CMK (cell line): ENCODE measurements at places on chromosomes 6 and 20.

DNA sequence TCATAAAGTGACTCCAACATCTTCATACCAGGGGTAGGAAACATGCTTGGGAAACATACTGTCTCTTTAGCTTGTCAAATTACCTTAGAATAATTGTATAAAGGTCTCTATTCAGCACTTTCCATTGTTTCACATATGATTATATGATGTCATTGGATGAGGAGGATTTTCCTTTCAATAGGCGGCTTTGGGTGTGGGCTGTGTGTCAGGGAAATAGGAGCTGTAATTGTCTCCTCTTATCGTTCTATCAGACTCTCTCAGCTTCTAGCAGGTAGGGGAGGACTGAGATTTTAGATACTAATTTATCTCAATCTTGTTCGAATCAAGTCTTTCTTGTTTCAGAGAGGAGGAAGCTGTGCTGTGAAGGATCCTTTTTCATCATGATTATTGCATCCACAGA, 179.4 kb upstream of the OLIG3 start:
- DNase-seq, result no peak

DNA sequence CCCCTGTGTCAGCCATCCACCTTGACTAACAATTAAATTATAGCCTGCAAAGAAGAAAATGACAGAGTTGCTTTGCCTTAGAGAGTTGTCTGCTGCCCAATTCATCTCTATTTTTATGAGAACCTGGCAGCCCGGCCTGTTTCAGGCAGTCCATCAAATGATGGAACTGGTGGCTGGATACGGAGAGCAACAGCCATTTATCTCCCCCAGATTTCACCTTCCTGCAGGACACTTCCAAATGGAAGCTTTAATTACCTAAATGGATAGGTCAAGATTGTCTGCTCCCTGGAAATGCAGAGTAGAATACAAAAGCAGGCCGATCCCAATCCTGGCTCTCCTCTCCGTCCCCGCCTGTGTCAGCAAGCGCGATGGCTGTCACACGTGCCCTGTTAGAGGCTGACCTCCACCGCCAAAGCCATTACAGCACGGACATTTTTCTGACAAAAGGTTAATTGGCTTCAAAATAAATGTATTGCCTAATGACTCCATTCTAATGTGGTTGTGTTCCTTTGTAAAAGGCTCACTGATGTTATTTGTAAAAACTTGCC, 86.7 kb downstream of the PACRG start:
- no peak for DNase-seq

DNA sequence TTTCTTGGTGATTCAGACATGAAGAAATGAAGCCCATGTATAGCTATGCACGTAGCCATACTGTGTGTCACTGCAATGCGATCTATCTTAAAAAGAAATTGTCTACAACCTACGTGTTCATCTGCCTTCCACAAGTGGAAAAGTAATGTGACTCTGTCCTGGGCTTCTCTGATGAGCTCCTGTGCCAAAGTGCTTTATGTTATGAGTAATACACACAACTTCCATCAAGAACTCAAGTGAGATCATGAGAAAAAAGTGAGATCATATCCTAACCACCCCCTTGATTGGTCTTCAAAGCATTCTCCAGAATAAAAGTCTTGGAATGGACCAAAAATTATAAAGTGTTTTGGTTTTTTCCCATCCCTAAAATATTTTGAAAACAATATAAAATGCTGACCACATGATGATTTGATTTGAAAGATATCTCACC, 114.3 kb downstream of the DST start:
- no peak for DNase-seq

DNA sequence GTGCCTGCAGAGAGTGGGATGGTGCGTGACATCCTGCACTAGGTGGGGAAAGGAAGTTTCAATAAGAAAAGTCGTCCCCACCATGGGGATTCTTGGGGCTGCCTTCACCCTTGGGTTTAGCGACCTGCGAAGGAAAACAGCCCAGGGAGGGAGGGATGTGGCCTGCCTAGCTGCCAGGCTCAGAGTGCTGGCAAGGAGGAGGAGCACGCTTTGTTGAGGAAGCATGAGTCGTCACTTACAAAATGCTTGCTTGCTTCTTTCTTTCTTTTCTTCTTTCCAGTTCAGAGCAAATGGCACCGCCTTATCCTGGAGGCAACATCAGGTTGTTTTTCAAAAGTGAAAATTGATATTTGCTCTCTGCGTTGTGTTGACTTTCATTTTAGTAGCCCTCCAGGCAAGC, 123.2 kb downstream of the TFAP2C start:
- no peak for DNase-seq

DNA sequence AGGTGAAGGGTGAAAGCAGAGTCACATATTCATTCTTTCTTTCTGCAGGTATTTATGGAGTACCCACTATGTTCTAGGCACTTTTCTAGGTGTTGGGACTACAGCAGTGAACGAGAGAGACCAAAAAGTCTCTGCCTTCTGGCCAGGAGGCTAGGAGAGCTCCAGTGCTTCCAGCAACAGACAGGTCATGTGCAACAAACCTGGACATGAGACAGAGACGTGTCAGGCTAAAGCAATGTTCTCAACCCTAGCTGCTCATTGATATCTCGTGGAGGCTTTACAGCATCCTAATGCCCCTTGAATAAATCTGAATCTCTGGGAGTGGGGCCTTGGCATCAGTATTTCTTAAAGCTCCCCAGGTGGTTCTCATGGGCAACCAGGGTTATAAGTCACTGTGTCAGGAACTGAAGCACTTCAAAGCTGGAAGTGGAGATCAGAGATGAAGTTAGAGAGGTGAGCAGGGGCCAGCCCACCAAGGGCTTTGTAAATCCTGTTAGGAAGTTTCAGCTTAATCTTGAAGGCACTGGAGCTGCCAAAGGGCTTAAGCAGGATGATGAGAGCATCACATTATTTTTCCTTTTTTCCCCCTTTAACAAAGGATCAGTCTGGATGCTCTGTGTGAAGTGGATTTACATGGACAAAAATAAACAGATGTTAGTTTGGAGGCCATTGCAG, 13.0 kb upstream of the TBCC start:
- no peak for DNase-seq

GRCh38 chr6:113971741-113972140, 793 bp upstream of the HDAC2 start:
- no peak for DNase-seq

GRCh38 chr6:74609871-74610270, 596.0 kb downstream of the COL12A1 start:
- DNase-seq, result no peak
